H9 (cell line): ENCODE measurements at places on chromosomes 1 and 21. TPM values are rescaled to one million over a fixed set of nuclear protein-coding genes. Genes with fewer than 3 reads are reported as not detected.

DNA sequence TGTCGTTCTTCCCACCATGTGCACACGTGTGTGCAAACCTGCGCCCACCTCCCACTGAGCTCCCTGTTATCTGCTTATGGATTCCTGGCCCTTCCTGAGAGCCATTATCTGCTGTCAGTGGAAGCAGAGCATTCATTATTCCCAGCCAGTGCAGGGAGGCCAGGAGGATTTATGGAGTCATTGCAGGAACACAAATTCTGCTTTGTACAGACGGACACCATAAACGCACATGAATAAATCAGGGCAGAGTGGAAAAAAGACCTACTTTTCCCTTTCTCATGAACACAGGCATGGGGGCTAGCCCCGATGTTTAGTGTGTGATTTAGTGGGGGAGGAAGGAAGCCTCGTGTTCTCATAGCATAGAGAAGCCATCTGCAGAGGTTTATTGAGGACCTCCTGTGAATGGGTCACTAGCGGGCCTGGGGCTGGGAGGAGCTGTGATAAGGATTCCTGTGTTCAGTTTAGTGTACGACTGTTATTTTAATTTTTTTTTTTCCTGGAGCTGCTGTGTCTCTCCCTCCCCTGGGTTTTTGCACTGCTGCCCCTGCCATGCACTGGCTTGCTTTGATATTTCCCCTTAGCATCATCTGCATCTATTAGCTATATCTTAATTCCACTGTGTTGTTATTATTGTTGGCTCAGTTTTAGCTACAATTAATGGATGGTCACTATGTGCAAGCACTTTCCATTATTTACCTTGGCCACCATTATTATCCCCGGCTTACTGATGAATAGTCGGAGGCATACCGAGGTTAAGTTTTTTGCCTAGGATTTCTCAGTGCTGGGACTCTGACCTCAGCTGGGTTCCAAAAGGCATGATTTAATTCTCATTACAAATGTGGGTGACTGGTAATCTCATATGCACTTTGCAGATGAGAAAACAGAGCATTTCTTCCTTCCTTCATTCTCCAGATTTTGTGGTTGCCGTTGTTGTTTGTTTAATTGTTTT, 33.0 kb downstream of the HUNK start:
- no peak for DNase-seq

- no peak for DNase-seq
Measured at GRCh38 chr21:21002153-21002552, 3.9 kb downstream of the NCAM2 start.

The TNNT2 gene
- total RNA-seq: 5.9 and 8.6 TPM in 2 replicates

The DNM3 gene
- 2.7 and 3.3 TPM in 2 replicates for total RNA-seq

DNA sequence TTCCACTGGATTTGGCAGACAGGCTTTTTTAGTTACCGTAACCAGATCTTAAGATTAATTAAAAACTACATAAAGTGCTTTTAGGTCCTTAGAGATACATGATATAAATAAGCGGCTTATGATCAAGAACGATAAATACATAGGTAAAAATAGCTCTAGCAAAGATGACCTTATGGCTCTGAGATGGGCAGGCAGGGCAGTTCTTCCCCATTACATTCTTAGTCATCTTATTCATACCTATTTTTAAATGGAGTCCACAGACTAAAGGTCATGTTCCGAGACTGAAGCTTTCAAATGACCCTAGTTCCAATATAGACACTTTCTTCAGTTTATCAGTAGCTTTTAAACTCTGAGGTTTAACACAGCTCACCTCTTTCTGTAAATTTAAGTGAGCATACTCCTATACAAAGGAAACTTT, 4.3 kb downstream of the MCL1 start:
- no peak for DNase-seq

- DNase-seq: peak; percentile 87
Measured at GRCh38 chr1:151539321-151540020, 638 bp upstream of the TUFT1 start.

The PRDM16 gene
- 0.17 and 0.70 TPM in 2 replicates for total RNA-seq

DNA sequence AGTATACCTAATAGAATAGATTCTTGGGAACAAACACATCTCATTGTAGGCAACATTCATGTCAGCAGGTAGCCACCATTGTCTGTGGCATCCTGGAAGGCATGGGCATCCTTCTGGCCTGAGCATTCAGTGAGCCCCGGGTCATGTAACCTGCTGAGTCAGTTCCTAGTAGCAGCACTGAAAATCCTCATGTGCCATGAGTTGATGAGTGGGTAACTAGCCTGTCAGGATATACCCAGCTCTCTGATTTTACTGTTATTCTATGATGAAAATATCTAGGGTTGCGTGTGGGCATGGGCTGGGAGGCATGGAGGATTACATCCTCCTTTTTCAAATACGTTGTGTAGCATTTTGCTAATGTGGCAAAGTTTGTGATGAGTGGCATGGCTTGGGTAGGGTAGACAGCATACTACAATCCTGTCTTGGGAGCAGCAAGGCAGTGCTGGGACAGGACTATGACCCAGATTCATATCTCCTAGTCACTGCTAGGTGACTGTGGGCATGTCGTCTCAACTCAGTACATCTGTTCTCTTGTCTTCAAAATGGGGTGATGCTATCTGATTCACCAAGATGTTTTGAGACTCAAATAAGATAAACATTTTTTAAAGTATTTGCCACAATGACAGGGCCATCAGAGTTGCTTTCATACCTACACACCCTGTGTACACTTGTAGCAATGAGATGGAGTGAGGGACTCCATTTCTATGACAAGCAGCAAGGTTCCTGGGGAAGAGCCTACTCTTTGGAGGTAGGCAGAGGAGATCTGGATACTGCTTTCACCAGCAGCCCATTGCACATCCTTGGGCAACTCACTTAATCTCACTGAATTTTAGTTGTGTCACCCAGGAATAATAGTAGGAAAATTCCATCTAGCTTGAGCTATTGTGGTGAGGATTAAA, 62.5 kb downstream of the CD58 start:
- no peak for DNase-seq

- no peak for DNase-seq
Measured at GRCh38 chr1:155607708-155608107, 2.3 kb upstream of the MSTO1 start.

The ACTN2 gene
- total RNA-seq: 0.92 and 2.3 TPM in 2 replicates

- DNase-seq: no peak
Measured at GRCh38 chr1:6101826-6102531, 56.3 kb downstream of the KCNAB2 start.

DNA sequence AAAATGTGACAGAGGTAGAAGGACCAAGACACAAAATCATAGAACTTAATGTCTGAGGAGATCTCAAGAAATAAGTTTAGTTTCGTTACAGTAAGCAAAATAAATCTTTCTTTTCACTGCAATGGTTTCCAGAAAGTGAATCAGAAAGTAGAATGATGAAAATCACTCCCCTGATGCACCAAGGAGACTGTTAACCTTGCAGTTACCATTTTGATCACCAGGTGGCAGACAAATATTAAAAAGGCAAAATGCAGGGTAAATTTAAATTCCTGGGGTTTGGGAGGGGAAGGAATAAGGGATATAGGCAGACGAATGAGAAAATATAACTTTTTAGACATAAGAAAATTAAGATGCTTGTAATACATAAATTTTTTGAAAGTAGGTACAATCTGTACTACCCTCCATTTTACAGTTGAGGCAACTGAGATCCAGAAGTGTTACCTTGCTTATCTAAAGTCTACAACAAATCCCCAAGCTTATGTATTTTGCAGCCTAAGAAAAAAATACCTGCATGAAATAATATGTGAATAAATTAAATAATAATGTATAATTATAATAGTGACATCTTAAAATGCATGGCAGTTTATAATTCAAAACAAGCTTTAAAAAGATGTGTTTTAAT, 253.2 kb downstream of the CRB1 start:
- no peak for DNase-seq

GRCh38 chr1:182143825-182144645, 82.5 kb upstream of the ZNF648 start:
- DNase-seq: no peak

DNA sequence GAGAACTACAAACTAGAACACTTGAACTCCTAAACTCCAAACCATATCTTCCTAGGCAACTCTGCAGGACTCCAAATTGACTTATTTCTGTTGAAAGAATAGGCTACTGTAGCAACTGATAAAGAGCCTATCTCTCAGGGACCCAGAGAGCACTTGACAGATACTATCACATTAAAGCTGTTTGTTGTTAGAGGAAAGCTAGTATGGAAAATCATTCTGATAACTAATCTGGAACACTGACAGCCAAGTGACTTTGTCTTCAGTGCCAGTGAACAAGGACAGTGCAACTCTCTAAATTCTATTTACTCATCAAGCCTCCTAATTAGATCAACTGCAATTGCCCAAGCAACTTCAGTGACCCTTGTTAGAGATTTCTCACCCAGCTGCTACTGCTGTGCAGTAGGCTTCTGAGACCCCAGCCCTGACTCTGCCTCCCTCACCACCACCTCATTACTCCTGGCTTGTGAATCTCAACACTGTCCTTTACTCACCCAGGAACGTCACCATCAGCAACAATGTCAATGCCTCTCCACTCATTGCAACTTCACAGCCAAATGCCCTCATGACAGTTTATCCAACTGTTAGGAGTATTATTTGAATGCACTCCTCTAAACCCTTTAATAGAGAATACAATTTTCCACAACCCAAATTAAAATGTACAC, 7.4 kb upstream of the RGS13 start:
- no peak for DNase-seq

The CALML6 gene
- 1.4 and 1.7 TPM in 2 replicates for total RNA-seq

DNA sequence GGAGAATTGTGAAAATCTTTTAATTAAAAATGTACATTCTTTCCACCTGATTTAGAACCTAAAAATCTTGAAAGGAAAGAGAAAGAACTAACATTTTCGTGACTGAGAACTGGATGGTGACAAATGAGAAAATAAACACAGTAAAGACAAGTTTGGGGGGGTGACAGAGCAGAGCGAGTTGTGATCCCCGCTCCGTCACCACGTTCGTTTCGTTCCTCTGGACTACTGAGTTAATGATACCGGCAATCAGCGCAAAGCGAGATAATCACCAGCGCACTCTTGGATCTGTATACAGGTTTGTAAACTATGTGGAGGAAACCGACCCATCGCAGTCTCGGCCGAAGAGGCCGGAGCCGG, 31.2 kb upstream of the CFAP126 start:
- DNase-seq: no peak

DNA sequence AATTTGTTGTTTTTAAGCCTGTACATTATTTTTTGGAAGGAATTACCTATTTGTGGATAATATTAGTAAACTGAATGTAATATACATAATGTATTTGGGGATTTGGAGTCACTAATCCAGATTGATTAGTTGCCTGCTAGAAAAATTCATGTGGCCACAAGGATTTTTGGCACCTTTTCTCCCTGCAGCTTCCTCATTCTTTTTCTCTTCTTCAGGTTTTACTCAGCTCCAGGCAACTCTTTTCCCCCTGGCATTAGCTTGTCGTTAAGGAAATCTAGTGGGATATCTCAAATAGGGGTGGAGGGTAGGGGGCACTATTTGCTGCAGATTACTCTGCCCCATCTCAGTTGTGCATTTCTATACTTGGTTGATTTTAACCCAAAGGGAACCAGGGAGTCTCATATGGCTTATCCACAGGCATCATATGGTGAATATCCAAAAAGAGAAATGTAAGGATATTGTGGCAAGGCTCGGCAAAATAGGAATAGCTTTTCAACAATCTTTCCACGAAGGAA, 203.1 kb downstream of the NFIA start:
- DNase-seq: no peak

DNA sequence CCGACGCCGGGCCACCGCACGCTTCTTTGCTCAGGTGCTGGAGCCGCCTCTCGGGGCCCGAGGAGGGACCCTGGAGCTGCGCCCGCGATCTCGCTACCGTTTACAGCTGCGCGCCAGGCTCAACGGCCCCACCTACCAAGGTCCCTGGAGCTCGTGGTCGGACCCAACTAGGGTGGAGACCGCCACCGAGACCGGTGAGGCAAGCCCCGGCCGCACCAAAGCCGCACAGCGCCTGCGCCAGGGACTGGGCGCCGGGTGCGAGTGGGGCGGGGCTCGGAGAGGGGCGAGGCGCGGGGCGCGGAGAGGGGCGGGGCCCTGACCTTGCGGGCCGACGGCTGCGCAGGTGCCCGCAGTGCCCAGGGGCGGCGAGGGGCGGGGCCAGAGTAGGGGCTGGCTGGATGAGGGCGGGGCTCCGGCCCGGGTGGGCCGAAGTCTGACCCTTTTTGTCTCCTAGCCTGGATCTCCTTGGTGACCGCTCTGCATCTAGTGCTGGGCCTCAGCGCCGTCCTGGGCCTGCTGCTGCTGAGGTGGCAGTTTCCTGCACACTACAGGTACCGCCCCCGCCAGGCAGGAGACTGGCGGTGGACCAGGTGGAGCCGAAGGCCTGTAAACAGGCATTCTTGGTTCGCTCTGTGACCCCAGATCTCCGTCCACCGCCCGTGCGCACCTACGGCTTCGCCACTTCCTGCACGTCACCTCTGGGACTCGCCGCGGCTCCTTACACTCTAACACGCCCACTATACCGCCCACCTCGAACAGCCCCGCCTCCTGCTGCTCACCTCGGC, 9.8 kb upstream of the CDC20 start:
- DNase-seq: peak; percentile 98

DNA sequence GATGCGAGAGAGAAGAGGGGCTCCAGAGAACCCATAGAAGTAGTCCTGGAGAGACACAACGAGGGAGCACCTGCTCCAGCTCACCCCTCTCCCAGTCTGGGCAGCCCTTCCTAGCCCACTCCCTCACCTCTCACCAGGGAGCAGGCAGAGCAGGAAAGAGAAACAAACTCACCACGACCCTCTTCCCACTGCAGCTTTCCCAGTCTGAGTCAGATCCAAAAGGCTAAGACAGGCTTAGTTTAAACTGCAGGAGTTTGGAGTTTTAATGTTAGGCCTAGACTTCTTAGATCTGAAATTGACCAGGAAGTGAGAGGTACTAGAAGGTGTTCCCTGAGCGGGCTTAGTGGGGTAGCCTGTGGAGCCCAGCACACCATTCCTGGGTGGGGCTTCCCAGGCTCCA, 29.6 kb downstream of the SLC1A7 start:
- no peak for DNase-seq

GRCh38 chr21:41761934-41762635, 4.8 kb downstream of the RIPK4 start:
- DNase-seq: peak; percentile 90

The KLF17 gene
- total RNA-seq: 0.09 TPM in 2 replicates

- no peak for DNase-seq
Measured at GRCh38 chr1:1563688-1564087, 11.0 kb downstream of the SSU72 start.

- no peak for DNase-seq
Measured at GRCh38 chr1:80640978-80641377, 1159.8 kb upstream of the ADGRL2 start.

The INKA2 gene
- 11.9 and 12.3 TPM in 2 replicates for total RNA-seq

The SNRNP40 gene
- 121 and 132 TPM in 2 replicates for total RNA-seq
